ENCODE measurements at places on chromosomes 16 and 17. TPM values are rescaled to one million over a fixed set of nuclear protein-coding genes. Genes with fewer than 3 reads are reported as not detected.

Gene ACSM3
- total RNA-seq, result 6.2 TPM

GRCh38 chr16:11563493-11564040 is 23.2 kb downstream of the LITAF start:
- DNase-seq, result no peak

GRCh38 chr16:80038566-80038965 is 438.0 kb upstream of the MAF start:
- no peak for DNase-seq

Gene PRR29
- 0.71 TPM for total RNA-seq

Gene FAAP100
- 19.7 TPM for total RNA-seq

- DNase-seq, result no peak
Observed at GRCh38 chr17:41324180-41325075, 8.9 kb upstream of the KRTAP17-1 start.

Gene RASL10B
- 0.47 TPM for total RNA-seq

Gene FGF11
- 1.5 TPM for total RNA-seq

Gene NEK8
- total RNA-seq, result 5.2 TPM

GRCh38 chr16:66996324-66996982 is 8.1 kb downstream of the CES4A start:
- no peak for DNase-seq

GRCh38 chr17:79699386-79700036 is 31.2 kb upstream of the ENPP7 start:
- DNase-seq, result no peak

GRCh38 chr16:30084816-30085159 is 6.9 kb downstream of the TBX6 start:
- DNase-seq, result no peak

- DNase-seq, result no peak
Observed at GRCh38 chr17:41777157-41777573, 9.3 kb downstream of the JUP start.

- no peak for DNase-seq
Observed at GRCh38 chr17:13584701-13585080, 17.0 kb downstream of the HS3ST3A1 start.

DNA sequence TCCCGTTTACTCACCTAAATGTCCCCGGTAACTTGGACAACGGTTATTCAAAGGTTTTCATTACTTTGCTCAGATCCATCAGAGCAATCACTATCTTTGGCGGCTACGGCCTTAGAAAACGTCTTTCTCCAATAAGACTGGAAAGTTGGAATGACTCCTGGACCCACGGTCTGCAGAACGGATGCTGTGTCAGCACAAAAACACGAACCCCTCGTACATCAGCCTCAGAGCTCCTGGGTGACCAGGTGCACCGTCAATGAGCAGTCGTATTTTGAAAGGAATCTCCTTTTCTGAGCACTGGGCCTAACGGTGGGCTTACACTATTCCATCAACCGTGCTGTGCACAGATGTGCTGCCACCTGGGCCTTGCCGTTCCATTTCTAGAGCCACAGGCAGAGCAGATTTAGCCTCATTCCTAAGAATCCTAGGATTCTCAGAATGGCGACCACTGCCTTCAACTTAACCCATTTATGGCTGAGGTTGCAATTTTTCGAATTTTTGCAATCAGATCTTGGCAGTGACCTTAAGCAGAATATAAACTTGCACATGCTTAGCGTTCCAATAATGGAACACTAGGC is 110.8 kb upstream of the ZNF750 start:
- no peak for DNase-seq

DNA sequence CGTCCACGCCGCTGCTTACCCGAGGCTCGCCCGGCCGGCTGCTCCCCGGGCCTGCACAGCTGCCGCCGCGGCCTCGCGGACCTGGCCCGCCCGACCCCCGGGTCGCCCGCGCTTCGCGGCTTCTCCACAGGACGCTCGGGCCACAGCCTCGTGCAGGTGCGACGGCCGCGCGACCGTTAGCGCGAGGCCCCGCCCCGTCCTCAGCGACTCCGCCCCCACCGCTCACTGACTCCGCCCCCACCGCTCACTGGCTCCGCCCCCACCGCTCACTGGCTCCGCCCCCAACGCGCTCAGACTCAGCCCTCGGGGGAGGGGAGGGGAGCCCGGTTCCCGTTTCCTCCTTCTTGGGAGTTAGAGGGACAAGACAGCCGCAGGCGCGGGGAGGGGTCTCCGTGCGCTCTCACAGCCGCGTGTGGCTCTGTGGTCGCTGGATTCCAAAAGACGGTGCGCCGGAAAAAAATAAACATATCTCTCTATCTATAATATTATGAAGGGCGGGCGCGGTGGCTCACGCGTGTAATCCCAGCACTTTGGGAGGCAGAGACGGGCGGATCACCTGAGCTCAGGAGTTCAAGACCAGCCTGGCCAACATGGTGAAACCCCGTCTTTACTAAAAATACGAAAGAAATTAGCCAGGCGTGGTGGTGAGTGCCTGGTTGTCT is at the start of gene MEIOB:
MEIOB (minus strand) TSS at position 191 of the 662 bp plus-strand sequence. CDS start 3,989 bp downstream, outside the sequence.
- peak; percentile 16 for DNase-seq

- DNase-seq, result no peak
Observed at GRCh38 chr16:66364117-66364958, 2.2 kb upstream of the CDH5 start.

- no peak for DNase-seq
Observed at GRCh38 chr17:1251866-1252608, 18.2 kb upstream of the BHLHA9 start.

Gene CAVIN1
- total RNA-seq, result 0.16 TPM

Gene KRTAP2-3
- total RNA-seq, result not detected

Gene CA4
- not detected for total RNA-seq
